Esophagus squamous epithelium (tissue), 5 donors: ENCODE measurements at places on chromosomes 3 and 15.

GRCh38 chr3:41652506-41652905 lies 309.4 kb downstream of the ULK4 start:
- DNase-seq, result no peak

GRCh38 chr3:46154311-46154710 lies 53.8 kb downstream of the CCR1 start:
- no peak for DNase-seq

- DNase-seq, result no peak
Measured at GRCh38 chr3:105140899-105141367, 225.8 kb upstream of the ALCAM start.

DNA sequence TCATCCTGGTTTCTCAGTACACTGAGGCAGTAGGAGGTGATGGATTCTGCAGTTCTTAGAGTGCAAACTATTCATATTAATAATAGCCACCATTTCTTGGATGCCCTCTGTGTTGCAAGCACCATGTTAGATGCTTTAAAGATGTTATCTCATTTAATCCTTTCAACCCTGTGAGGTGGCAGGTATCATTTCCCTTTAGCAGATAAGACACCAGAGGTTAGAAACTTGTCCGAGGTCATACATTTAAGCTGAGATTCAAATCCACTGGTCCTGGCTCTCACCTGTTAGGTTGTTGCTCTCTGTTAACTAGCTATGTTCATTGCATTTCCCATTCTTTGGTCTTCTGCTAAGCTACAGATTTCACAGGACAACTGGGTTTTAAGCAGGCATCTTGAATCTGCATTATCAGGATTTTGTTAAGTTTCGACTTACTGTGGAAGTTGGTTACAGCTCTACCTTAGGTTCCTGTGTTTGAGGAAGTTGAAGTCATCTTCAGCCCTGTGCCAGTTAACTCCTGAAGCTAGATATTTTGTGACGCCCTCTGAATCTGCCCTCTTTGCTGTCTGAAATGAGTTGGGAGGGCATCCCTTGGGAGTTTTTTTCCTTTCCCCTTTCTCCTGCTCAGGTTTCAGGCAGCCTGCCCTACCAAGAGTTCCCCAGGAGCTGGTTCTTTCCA lies 6.4 kb downstream of the PDE8A start:
- no peak for DNase-seq

DNA sequence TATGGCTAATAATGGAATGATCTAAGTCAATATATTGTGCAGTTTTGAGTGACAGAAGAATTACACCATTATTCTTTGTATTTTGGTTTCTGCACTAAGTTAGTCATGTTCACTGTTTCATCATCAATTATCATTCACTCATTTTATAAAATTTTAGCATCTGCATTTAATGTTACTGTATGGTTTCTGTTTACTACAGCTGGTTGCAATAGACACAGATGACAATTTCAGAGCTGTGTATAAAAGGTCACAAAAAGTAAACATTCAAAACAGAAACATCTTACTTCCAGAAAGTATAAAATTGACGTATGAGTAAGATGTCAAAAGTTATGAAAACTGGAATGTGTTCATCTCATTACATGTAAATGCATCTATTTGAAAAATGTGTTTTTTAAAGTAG lies 111.1 kb upstream of the GBE1 start:
- DNase-seq, result no peak

GRCh38 chr3:72748659-72749058 lies 99.6 kb downstream of the SHQ1 start:
- DNase-seq, result no peak

GRCh38 chr15:89321521-89322410 lies 12.9 kb downstream of the POLG start:
- no peak for DNase-seq

DNA sequence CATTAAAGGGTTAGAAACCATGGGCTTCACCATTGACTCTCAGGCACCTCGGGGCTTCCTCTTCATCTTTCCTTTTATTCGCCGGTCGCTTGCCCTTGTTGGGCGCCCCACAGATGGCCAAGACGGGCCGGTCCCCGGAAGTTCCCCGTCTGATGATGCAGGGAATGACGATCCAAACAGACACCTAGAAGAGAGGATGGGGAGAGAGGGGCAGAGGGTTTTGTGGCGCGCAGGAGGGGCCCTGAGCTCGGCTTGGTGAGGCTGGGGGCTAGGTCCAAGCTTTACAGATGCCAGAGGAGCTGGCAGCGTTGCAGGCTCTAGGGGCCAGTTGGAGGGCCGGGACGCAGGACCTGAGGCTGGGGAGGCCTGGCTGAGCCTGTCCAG lies 532 bp upstream of the ESYT3 start:
- DNase-seq, result no peak

- DNase-seq, result no peak
Measured at GRCh38 chr3:183800243-183800863, 25.0 kb downstream of the MAP6D1 start.

DNA sequence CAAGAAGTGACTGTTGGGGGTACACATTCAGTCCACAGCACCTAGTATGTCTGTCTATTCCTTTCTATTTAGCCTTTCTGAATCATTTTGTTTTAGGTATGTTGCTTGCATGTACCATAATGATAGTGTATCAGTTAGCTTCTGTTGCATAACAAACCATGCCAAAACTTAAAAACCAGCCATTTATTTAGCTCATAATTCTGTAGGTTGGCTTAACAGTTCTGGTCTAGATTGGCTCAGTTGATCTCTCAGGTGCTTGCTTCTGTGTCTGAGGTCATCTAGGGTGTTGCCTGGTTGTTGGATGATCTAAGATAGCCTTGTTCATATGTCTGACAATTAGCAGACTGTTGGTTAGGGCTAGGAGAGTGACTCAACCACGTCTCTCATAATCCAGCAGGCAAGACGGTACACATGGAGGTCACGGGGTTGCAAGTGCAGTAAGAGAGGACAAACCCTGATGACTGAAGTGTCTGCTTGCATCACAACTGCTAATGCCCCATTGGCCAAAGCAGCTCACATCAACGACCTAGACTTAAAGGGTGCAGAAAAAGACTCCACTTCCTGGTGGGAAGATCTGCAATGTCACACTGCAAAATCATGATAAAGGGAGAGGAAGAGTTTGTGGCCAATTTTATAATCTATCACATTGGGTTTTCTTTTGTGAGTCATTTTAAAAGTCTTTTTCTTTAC lies 6.8 kb upstream of the PDCD6IP start:
- DNase-seq, result no peak

GRCh38 chr15:56890038-56890437 lies 28.4 kb upstream of the TCF12 start:
- no peak for DNase-seq

GRCh38 chr3:168341192-168341815 lies 245.6 kb upstream of the GOLIM4 start:
- no peak for DNase-seq

- DNase-seq, result no peak
Measured at GRCh38 chr3:59237121-59237520, 187.3 kb upstream of the CFAP20DC start.

DNA sequence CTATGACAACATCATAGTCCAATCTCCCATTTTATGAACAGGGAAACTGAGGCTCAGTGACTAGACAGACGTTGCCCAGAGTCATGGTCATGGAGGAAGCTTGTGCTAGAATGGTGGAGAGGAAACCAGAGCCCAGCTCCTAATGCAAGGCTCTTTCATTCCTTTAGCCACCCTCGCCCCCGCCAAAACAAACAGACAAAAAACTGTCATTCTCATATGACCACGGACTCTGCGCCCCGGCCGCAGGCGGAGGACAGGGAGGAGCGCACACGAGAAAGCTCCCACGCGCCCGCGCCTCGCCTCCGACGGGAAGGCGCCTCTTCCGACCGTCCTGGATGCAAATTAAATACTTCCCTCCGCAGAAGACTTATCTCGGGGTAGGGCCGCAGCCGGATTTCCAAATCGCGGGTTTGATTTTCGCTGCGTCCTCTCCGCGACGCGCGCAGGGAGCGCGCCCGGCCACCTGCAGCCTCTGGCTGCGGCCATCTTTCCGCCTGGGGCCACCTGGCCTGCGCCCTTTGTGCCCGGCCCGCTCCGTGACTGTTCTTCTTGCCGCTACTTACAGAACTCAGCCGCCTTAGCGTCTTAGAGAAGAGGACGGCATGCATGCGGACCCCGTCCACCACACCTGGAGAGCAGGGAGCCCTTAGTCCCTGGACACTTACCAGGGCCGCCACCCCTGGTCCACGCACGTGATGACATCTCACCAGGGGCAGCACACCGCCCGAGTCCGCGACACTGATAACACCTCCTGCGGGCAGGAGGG lies 670 bp upstream of the ATP13A3 start:
- no peak for DNase-seq

DNA sequence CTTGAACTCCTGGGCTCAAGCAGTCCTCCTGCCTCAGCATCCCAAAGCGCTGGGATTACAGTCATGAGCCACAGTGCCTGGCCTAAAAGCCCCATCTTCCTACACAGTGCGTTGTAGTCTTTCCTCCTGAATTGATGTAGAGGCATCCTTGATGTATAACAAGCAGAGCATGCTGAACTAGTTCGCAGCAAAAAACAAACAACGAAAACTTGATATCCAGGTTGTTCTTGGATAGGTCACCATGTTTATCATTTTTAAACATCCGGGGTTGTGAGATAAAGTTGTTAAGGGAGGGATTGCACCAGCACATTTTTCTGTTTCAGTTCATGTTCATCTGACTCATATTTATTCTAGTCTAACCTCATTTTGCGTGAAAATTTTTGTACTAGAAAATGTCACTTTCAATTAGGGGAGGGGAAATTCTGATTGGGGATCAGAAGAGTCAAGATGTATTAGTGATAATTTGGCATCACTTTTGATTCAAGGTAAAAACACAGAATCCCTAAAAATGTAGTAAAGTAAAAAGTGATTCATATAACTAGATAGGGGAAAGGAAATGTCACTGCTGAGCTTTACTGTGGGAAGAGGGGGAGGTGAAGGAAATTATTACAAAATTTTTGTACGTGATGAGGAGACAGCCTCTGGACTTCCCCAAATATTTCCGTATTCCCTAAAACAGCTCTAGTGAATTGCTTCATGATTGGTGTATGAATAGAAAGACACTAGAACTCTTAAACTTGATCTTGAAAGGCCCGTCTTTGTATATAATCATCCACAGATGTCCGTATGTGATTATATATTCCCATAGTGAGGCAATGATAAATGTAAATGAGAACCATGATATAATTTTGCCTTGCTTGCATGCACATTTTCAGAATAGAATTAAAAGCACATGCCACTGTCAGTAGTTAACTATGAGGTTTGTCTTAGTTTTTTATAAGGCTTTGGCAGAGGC lies 22.9 kb downstream of the RAB8B start:
- DNase-seq, result no peak

- DNase-seq, result no peak
Measured at GRCh38 chr15:78045189-78045588, 32.3 kb downstream of the TBC1D2B start.

DNA sequence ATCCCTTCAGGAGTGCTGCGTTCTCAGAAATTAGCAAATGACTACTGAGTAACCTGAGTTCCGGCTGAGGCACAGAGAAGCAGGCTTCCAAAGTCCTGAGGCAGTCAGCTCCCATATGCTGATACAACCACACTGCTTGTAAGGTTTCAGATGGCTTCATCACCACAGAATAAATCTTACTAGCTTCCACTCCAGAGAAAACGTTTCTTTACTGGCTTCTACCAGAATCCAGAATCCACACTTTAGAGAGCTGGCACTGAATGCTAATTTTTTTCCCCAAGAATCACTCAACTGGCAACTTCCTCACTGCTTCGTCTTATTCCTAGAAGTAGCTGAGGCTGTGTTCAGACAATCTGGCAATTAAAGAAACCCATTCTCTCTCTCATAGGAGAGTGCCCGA lies 21.4 kb downstream of the TAMM41 start:
- no peak for DNase-seq

DNA sequence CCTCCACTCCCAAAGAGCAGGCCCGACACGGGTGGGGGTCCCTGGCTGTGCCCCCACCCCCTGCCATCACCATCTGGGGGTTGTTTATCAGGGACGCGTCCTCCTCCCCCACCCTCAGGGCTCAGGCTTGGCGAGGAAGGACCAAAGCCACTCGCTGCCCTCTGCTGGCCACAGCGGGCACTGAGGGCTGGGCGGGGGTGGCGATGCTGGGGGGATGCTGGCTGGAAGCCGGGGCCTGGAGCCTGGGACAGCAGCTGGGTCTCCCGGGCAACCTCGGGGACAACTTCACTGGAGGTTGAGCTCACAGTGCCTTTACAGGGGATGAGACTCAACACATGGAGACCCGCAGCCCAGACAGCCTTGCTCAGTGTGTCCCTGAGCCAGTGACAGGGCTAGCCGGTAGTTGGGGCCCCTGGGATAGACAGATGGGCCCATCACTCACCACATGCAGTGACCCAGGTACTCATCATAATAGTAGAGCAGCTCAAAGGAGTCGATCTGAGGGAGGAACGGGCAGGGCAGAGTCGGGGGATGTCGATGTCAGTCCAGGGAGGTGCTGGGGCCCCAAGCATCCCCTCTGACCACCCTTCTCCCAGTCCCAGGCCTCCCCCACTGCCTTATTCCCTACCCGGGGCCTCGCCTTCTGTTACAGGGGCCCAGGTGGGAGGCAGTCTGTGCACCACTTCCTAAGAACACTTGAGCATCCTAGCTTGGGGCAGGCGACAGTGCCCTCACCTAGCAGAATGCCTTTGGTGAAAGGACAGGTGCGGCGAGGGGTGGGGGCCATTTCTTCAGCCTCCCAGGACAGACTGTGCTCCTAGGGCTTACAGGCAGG lies 5.9 kb upstream of the CALML4 start:
- DNase-seq, result no peak

DNA sequence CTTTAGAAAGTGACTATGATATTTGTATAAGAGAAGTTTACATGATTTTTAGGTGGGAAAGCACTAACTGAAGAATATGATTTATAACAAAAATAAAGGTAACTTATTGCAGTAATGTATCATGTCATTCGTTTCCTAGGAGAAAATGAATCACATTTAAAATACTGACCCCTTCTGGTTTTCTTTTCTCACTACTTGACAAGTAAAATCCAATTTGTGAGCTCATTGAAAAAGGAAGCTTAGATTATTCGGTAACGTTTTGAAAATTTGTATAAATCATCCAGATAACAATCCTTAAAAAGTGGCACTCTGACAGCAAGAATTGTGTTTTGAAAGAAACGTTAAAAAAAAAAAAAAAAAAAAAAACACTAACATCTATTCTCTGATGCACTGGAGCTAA lies 39.0 kb downstream of the NSUN3 start:
- no peak for DNase-seq

DNA sequence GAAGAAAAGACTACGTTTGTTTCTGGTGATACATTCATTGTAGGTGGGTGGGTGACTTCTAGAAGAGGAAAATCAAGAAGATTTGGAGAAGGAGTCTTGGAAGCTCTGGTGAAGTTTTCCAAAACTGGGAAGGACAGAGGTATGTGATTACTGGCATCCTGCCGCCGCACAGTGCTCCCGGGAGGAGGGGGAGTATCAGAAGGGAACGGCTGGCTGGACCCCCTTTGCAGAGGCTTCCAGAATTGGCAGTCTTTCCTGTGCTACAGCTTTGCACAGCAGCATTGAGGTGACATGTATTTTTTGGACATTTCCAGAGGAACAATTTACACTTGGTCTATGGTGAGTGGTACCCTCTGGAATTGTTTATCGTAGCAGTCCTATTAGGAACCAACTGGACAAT lies 75.7 kb upstream of the EOMES start:
- DNase-seq, result no peak
